ENCODE measurements at places on chromosomes 16 and 17. TPM values are rescaled to one million over a fixed set of nuclear protein-coding genes. Genes with fewer than 3 reads are reported as not detected.

The RSL1D1 gene
- total RNA-seq, result 82.4 TPM

The YBX2 gene
- total RNA-seq, result 2.4 TPM

The RAPGEFL1 gene
- 1.3 TPM for total RNA-seq

The CD19 gene
- not detected for total RNA-seq

The KRT24 gene
- not detected for total RNA-seq

The KRTAP4-9 gene
- total RNA-seq, result not detected

The CCL23 gene
- total RNA-seq, result not detected

The TBC1D3 gene
- not detected for total RNA-seq

The GGNBP2 gene
- total RNA-seq, result 74.1 TPM

The C16orf89 gene
- 385 TPM for total RNA-seq

The KCNJ18 gene
- total RNA-seq, result not detected

The CBX2 gene
- 0.54 TPM for total RNA-seq

The BCKDK gene
- total RNA-seq, result 52.0 TPM

The WSCD1 gene
- total RNA-seq, result 8.0 TPM

The ABCA6 gene
- total RNA-seq, result 99.0 TPM

The SLC13A2 gene
- not detected for total RNA-seq

The CAPNS2 gene
- total RNA-seq, result 7.9 TPM

The PSMC5 gene
- 81.3 TPM for total RNA-seq

The HAS3 gene
- 3.5 TPM for total RNA-seq

The CCL4L2 gene
- total RNA-seq, result not detected

The LDHD gene
- 41.3 TPM for total RNA-seq

The PRAC1 gene
- not detected for total RNA-seq

The CA7 gene
- total RNA-seq, result not detected

The VMO1 gene
- total RNA-seq, result 4.0 TPM

The SLC16A11 gene
- total RNA-seq, result 5.4 TPM

The MKS1 gene
- total RNA-seq, result 13.9 TPM

The CHST4 gene
- not detected for total RNA-seq

The PPP1R27 gene
- total RNA-seq, result not detected

The GRAP gene
- 6.3 TPM for total RNA-seq

The CLEC10A gene
- 3.9 TPM for total RNA-seq

The VMP1 gene
- 150 TPM for total RNA-seq

The OR2C1 gene
- 1.1 TPM for total RNA-seq

The SCARF1 gene
- total RNA-seq, result 38.6 TPM

The GCGR gene
- total RNA-seq, result not detected

The INPP5K gene
- total RNA-seq, result 152 TPM

The DHX58 gene
- total RNA-seq, result 10.3 TPM

The SLC43A2 gene
- total RNA-seq, result 17.5 TPM

The PRCD gene
- 1.8 TPM for total RNA-seq

The ARL5C gene
- not detected for total RNA-seq

The CDK12 gene
- 46.1 TPM for total RNA-seq

The PERCC1 gene
- total RNA-seq, result 1.6 TPM

The KRTAP1-4 gene
- not detected for total RNA-seq

The CPHXL2 gene
- not detected for total RNA-seq

The KRTAP9-7 gene
- not detected for total RNA-seq

The PLLP gene
- 38.5 TPM for total RNA-seq

The SLC5A10 gene
- not detected for total RNA-seq

The CLEC18B gene
- total RNA-seq, result not detected

Data from thyroid gland (tissue), 4 donors.